ENCODE measurements at places on chromosomes 5 and 9.
A peak's percentile ranks its signal among the peaks of the same experiment; 100 is the strongest.

GRCh38 chr9:76358628-76359280, 35.5 kb downstream of the RFK start:
- DNase-seq, result no peak

- DNase-seq, result no peak
These were observed 892.2 kb upstream of the ACO1 start for GRCh38 chr9:31492229-31492628.

GRCh38 chr9:115413304-115413703, 295.3 kb upstream of the TNC start:
- no peak for DNase-seq

- DNase-seq, result peak; percentile 5
These were observed 20.0 kb downstream of the MORN5 start for GRCh38 chr9:122179690-122180074.

- no peak for DNase-seq
These were observed 28.2 kb downstream of the HAVCR1 start for GRCh38 chr5:157030692-157031091.

- no peak for DNase-seq
These were observed 56.7 kb upstream of the NAA35 start for GRCh38 chr9:85884256-85884655.

- DNase-seq, result no peak
These were observed 168.5 kb upstream of the ACTBL2 start for GRCh38 chr5:57651127-57651526.

DNA sequence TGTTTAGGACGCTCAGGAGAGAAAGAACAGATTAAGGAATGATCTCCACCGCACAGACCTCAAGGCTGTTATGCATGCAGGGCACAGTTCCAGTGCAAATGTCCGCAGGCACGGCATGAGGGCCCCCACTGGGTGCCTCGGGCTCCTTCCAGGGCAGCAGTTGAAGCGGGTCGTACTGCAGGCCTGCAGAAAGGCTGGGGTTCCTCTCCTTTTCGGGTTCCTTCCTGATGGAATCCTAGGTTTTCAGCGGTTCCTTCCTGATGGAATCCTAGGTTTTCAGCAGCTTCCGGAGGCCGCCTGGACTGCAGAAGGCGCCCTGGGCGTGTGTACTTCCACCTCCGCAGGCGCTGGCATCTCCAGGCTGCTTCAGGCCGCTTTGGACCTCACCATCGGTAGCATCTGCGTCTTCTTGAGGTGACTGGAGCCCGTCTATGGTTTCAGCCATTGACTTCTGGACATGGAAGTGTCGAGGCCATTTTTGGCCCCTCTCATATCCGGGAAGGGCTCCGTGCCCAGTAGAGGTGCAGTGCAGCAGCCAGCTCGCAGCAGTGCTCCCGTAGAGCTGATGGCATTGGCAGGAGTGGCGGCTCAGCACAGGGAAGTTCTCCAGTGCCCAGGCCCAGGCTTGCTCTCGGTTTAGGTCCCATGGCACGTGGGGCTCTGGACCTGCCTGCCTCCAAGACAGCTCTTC, 5.6 kb upstream of the MGAT4B start:
- DNase-seq, result no peak

DNA sequence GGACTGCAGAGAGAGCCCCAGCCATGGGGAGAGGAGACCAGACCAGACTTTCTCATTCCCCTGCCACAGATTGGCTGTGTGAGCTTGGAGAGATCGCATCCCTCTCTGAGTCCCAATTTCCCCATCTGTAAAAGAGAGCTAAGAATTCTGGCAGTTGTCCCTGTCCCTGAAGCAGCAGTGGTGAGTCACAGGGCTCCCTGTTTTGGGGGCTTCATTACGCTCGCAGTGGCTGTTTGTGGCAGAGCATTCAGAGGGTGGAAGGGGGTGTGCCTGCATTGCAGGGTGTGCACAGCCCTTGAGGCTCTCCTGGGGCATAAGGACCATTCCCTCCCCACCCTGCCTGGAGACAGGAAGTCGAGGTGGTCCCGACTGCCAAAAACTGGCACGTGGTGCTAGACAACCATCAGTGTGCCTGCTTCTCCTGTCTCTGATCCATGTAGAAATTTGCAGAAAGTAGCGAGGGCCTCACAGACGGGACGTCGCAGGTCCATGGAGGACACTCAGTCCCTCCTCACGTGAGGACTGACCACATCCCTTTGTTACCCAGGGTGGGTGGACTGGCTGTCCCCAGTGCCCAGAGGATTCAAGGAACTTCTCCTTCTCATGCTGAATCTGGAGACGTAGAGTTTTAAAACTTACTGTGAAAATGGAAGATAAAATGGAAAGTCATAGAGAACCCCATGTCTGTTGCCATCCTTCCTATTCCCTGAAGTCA, 35.3 kb downstream of the HRH2 start:
- DNase-seq, result no peak

DNA sequence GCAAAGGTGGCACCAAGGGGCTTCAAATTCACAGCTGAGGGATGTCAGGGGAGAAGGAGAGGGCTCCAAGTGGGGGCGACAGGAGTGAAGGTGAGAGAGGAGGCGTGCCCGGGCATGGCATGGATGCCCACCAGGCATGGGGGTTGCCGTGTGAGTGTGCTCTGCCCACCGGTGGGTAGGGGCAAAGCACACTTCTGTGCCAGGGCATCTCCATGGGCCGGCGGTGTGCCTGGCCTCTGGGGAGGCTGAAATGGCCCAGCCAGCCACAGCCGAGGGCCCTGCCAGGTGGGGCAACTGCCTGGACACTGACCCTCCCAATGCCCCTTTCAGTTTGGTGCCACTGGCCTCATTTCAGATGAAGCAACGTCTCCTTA, 14.0 kb upstream of the RNU6ATAC start:
- DNase-seq, result no peak

DNA sequence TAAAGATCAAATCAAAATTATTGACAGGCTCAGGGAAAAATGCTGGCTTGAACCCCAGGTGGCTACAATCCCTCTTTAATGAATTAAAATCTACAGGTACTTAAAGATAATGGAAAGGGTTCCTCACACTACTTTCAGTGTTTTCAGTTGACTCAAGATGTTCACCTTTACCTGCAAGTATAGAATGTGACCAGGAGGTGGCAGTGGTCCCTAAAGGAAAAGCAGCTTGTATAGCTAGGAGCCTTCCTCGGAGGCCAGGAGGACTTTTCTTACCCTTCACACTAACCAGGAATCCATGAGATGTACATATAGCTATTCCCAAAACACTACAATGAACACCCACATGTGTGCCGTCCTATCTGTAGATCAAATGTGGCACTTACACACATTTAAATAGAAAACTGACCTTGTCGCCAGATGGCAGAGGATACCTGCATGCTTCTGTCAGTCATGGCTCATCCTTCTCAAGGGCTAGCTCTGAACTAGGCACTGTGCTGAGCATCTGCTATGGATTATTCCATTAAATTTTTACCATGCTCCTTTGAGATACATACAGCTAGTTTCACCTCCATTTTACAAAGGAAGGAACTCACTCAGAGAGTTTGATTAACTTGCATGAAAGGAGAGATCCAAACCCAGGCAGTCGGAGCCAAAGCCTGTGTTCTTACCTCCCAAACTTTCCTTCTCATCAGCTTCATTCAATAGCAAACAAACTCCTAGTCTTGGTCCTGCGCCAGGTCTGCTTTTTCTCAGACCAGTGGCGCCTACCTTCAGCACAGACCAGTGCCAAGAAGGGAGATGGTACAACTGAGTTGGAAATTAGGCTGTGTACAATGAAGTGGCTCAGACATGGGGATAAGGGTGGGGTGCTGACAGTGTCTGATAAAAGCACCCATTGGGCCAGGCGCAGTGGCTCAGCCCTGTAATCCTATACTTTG, 24.5 kb downstream of the C9orf152 start:
- peak; percentile 88 for DNase-seq

DNA sequence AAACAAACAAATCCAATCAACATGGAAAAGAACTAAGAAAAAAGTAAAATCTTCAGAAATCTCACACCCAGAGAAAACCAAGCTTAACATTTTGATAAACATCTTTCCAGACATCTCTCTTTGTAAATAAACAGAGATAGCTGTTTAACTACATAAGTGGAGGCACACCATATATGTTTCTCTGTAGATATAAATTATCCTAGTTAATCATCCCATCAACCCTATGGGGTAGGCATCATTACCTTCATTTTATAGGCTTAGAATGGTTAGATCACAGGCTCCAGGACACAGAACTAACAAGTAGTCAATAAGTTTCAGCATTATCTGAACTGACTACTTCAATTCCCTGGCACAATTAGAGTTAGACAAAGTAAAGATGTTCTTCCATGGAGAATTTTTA, 22.4 kb upstream of the NDFIP1 start:
- no peak for DNase-seq

DNA sequence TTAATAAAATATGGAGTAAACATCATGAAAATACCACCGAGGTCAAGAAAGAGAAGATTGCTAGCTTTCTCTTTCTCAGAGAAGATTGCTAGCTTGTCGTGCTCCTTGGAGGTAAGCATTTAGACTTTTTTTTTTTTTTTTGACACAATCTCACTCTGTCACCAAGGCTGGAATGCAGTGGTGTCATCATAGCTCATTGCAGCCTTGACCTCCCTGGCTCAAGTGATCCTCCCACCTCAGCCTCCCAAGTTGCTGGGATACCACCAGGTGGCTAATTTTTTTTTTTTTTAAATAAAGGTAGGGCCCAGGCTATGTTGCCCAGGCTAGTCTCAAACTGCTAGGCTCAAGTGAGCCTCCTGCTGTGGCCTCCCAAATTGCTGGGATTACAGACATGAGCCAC, 26.3 kb upstream of the CPLANE1 start:
- DNase-seq, result no peak

DNA sequence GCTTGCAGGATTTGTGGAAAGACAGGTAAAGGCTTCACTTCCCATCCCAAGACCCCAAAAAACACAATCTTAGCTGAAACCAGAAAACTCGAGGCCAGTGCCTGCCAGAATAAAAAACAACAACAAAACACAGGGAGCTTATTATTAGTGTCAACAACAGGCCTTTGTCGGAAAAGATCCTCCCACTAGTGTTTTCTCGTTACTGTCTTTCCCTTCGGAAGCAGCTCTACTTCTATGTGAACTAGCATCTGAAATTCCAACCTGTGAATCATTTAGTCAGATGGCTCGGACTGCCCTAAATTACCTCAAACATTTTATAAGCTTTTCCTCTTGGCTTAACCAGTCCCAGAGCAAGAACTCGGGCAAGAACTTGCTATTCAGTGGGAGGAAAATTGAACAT, 122.2 kb upstream of the GNA14 start:
- no peak for DNase-seq

- no peak for DNase-seq
These were observed 29.6 kb downstream of the BICD2 start for GRCh38 chr9:92734931-92735635.

DNA sequence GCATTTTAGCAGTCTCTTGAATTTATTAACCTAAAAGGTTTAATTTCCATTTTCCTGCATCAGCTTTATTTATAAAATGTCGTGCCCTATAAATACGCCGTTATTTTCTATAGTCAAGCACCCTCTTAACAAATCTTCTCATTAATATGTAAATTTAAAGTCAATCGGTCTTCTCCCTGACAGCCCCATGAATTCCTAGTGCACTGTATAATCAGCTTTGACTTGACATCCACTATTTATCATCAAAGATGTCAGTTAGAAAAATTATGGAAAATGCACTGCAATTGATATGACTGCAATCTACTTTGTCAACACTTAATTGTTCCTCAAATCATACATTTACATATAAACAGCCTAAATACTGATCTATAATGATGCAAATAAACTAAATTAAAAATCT, 83.4 kb downstream of the AP3B1 start:
- no peak for DNase-seq

DNA sequence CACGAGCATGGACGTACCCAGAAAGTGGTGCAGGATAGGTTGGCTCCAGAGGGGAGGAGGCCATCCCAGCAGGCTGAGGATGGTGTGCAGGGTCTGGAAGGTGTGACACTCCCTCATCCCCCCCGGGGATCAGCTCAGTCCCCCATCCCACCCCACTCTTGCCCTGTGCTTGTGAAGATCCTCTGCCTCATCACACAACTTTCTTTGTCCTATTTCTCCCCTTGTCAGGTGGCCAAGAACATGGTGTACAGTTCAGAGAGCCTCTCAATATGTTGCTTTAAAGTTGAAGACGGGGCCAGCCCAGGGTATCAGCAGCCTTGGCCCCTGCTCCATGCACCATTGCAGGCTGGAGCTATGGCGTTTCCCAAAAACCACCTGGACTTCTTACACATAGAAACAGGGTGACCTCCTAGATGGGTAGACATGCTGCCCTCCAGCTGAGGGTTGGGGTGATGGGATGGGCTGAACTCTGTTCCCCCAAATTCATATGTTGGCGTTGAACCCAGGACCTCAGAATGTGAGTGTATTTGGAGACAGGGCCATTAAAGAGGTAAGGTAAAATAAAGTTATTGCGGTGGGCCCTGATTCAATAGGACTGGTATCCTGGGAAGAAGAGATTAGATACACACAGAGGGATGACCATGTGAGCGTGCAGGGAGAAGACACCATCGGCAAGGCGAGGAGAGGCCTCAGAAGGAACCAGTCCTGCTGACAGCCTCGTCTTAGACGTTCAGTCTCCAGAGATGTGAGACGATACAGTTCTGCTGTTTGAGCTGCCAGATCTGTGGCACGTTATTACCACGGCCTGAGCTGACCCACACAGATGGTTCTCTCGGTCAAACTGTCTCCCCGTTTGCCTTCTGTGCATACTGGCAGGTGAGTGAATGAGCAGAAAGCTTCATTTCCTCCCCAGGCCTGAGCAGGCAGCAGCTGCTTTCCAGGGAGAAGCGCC, 272.5 kb downstream of the GADD45G start:
- no peak for DNase-seq

DNA sequence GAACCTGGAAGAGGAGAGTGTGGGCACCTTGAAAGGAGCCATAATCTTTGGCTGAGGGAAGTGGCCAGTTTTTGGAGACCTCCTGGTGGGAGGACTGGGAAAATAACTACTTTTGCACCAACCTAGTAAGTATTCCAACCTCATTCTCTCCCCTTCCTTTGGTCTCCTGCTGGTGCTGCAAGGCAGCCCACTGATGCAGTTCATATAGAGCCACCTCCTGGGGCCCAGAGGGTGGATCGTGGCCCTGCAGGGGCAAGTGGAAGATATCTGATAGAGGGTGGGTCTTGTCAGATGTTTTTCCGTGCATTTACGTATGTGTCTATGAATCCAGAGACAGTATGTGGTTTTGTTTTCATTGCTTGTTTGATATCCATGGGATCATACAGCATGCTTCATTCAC, 172.8 kb upstream of the PITX1 start:
- DNase-seq, result no peak

Measured in fibroblast of the aortic adventitia (primary cell).